ENCODE measurements at places on chromosomes 1 and 21.

GRCh38 chr1:3030663-3031381, 9.6 kb downstream of the ACTRT2 start:
- DNase-seq: no peak

GRCh38 chr1:11634365-11635192, 19.6 kb downstream of the FBXO2 start:
- DNase-seq: no peak

DNA sequence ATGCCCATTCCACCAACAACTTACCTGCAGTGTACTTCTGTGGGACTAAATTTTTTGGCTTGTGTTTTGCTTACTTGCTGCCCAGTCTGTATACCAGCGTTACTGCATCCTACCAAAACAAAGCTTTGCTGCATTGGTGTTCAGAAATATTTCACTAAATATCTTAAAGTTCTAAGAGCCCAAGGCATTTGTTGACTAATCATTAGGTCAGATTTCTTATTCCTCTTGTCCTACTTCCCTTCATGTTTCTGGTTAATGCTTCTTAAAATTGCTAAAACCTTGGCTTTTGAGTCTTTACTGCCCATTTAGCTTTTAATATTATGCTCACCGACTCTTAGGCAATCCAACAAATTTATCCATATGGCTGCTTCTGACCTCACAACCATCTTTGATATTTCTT, 161.8 kb downstream of the DPYD start:
- no peak for DNase-seq

DNA sequence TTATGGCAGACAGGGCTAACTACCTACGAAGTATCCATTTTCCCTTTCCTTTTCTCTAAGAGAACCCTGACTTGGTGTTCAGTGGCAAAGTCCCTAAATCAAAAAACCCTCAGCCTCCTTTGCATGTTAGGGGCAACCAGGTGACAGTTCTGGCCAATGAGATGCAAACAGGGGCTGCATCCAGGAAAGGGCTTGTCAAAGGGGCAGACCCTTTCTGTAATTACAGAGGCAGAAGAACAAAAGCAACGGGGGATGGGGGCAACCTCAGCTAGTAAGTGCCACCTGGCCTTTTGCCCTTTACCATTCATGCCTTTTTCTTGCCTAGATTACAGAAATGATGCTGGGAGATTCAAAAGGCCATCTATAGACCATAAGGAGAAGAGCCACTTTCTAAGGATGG, 34.4 kb downstream of the GLUL start:
- no peak for DNase-seq

DNA sequence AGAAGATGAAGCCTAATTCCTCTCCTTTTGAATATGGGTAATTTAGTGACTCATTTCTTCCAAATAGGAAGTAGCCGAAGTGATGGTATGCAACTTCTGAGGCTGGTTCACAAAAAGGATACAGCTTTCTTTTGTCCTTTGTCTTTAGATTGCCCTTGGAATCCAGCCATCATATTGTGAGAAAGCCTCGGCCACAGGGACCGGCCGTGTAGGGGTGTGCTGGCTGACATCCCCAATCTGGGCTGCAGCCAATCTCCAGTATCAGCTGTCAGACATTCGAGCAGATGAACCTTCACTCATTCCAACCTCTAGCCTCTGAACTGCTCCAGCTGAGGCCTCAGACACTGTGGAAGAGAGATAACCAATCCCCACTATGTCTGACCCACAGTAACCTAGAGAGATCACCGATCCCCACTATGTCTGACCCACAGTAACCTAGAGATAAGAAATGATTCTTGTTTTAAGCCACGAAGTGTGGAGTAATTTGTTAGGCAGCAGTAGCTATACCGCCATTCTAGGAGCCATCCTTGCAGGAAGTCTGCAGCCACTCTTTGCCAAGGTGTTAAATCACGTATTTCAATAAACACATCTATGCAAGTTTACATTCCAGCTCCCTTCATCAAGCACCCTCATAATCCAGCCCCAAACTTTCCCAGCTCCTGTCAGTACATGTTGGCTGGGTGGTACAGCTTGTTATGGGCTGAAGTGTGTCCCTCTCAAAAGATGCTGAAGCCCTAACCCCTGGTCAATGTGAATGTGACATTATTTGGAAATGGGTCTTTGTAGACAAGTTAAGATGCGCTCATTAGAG, 2.9 kb upstream of the DIP2A start:
- peak; percentile 72 for DNase-seq

DNA sequence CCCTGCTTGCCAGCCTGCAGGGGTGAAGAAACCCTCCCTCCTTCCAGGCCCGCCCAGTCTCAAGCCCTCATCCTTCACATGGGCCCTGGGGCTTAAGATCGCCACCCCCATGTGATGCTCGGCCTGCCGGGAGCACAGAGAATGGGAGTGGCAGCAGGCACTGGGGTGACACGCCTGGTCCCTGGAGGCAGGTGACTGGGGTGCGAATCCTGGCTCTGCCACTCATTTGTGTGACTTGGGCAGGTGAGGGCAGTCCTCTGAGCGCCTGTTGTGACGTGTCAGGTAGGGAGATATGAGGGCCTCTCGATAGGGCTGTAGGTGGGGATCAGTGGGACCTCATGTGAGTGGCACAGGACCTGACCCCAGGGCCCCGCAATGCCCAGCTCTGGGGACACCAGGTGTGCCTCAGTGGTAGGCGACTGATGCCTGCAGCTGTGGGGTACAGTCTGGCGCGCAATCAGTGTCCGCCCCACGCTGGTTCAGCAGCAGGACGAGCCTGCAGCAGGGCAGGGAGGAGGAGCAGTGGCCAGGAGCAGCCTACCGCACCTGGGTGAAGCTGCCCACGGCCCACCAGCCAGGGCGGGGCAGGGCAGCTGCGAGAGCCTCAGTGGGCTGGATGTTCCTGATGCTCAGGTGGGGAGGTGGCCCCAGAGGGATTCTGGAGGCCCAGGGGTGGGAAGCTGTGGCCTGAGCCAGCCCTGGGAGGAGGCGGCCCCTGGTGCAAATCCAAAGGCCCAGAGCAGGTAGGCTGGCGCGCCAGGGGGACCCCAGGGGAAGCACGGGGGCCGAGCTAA, 6.2 kb downstream of the SH2D5 start:
- no peak for DNase-seq

DNA sequence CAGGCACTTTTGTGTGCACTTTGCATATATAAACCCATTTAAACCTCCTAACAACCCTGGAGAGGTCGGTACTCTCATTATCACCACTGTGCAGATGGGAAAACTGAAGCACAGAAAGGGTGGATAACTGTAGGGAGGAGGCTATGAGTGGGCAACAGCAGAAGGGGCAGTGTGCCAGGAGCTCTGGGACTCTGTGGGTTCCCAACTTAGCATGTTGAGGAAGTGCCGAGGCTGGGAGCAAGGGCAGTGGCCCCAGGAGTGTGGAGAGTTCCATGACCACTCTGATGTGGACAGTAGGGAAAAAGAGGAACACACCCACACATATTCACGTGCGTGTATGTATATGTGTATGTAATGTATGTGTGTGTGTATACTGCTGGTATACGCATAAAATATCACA, 25.7 kb upstream of the KCNC4 start:
- no peak for DNase-seq

GRCh38 chr1:26529405-26529654, 231 bp upstream of the RPS6KA1 start:
- DNase-seq: no peak

DNA sequence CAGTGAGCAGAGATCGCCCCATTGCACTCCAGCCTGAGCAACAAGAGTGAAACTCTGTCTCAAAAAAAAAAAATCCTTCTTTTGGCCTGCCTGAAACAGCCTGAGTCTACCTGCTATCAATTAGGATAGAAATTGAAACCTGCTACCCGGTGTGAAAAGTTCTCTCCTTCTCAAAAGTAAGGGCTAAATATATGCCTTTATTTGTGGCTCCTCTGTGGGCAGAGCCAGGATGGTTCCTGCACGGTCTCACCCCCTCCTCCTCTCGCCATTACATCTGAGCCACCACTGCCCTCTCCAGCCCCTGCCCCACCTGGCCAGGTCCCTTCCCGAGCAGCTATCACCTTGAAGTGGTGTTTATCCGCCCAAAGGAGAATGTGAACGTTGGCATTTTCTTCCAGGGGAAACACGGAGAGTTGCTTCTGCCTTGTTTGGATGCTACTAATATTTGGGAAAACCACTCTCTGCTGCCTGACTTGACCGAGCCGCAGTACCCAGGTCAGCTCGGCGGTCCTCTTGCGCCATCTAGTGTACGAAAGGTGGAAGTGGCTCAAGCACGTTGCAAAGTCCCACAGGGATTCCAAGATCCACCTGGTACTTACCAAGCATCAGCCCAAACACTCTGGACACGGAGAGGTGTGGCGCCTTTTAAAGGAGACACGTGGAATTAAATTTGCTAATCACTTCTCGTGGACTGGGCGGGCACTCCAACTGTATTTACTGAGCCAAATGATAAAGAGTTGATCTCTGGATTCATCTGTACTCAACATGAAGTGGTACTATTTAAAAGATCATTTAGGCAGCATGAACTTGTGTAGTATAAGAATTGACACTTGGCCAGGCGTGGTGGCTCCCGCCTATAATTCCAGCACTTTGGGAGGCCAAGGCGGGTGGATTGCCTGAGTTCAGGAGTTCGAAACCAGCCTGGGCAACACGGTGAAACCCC, 31.9 kb downstream of the SETD4 start:
- DNase-seq: peak; percentile 89

DNA sequence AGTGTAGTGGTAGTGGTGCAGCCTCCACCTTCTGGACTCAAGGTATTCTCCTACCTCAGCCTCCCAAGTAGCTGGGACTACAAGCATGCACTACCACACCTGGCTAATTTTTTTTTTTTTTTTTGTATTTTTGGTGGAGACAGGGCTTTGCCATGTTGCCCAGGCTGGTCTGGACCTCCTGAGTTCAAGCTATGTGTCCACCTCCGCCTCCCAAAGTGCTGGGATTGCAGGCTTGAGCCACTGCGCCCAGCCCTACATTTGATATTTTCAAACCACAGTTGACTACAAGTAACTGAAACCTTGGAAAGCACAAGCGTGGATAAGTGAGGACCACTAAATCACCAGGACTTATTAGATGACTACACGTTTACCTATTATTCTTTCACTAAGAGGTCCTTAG, 10.0 kb upstream of the PDPN start:
- no peak for DNase-seq

DNA sequence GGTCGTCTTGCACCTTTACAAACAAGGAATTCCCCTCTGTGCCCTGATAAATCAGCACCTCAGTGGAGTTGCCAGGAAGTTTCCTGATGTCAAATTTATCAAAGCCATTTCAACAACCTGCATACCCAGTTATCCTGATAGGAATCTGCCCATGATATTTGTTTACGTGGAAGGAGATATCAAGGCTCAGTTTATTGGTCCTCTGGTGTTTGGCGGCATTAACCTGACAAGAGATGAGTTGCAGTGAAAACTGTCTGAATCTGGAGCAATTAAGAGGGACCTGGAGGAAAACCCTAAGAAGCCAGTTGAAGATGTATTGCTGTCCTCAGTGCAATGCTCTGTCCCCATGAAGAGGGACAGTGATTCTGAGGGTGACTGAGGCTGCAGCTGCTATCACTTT, 38.3 kb downstream of the ZFYVE9 start:
- DNase-seq: no peak

DNA sequence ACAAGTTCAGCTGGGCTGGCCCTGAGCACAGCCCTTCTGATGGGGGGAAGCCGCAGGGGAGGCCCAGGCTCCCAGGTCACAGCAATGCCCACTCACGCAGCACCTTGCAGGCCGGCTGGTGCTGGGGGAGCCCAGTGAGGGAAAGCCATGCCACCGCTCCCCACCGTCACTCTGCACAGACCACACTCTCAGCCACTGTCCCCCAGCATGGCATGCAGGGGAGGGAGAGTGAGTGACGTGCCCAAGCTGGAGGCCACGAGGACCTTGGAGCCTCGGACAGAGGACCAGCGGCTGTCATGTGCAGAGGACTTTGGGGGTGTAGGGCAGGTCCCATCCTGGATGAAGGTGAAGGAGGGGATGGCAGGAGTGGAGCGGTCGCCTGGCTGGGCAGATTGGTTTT, 25.1 kb downstream of the SLC45A1 start:
- DNase-seq: no peak

- DNase-seq: no peak
Measured at GRCh38 chr1:113253187-113253586, 137.1 kb upstream of the MAGI3 start.

- no peak for DNase-seq
Measured at GRCh38 chr1:116324411-116324810, 48.6 kb upstream of the ATP1A1 start.

DNA sequence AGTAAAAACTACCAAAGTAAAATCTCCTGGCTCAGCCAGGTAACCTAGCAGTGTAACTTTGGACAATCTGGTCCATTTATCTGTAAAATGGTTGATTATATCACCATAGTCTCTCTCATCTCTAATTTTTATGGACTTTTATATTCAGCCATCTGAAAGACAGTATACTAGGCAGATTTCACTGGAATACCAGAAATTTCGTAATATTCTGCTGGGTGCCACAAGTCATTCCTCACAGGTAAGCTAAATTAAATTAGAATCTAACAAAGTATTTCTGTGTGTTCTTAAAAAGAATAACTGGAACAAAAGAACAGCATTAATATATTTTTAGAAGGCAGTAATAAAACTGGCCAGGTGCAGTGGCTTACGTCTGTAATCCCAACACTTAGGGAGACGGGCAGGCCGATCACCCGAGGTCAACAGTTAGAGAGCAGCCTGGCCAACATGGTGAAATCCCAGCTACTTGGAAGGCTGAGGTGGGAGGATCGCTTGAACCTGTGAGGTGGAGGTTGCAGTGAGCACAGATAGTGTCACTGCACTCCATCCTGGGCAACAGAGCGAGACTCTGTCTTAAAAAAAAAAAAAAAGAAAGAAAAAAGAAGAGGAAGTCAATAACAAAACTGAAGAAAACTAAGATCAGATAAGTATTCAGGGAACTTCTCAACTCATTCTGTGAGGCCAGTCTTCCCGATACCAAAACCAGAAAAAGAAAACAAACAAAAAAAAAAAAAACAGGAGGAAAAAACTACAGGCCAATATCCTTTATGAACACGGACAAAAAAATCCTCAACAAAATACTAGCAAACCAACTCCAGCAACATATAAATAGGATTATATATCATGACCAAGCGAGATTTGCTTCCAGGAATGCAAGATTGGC, 35.9 kb downstream of the PIK3R3 start:
- DNase-seq: no peak

DNA sequence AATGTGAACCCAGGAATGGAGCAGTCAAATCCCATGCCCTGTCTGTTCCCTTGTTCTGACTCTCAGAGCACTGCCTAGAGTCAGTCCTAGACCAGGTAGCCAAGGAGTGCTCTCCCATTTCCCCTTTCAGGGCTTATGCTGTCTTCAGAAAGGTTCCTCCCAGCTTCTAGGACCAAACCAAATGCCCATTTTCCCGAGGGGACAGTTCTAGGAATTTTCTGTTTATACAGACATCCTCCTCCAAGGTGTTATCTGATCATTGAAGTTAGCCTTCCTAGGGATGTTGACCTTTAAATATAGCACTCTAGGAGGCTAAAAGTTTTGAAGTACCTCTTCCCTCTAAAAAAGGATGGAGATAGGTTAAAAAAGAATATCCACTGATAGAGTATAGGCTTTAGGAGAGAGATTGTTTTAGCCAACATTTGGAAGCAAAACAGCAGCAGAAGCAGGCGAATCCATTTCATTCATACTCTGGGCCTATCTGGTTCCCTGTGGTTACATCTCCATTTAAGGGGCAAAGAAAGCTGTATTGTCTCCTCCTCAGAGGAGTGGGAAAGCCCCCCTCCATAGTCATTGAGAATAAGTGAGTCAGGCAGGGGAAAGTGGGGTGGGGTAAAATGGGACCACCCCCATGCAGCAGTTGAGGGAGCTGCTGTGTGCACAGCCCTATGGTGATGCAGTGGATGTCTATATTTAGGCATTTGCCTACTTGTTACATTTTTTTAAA, 126.5 kb downstream of the SPATA46 start:
- no peak for DNase-seq

- no peak for DNase-seq
Measured at GRCh38 chr1:38291336-38291735, 244.7 kb upstream of the POU3F1 start.
